ENCODE measurements at places on chromosomes 12 and 14.

GRCh38 chr12:131682510-131682895 is 28.4 kb upstream of the SFSWAP start:
- DNase-seq: no peak

DNA sequence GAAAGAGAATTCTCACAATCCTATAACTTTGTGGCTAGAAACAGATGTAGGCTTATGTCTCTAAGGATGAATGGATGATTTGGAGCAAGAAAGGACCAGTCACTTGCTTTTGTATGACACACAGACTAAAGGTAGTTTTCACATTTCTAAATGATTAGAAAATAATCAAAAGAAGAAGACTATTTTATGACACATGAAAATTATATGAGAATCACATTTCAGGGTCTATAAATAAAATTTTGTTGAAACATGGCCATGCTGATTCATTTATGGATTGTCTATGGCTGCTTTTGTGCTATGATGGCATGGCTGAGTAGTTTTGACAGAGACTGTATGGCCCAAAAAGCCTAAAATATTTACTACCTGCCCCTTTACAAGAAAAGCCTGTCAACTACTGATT is 49.4 kb upstream of the FRMD6 start:
- DNase-seq: no peak

DNA sequence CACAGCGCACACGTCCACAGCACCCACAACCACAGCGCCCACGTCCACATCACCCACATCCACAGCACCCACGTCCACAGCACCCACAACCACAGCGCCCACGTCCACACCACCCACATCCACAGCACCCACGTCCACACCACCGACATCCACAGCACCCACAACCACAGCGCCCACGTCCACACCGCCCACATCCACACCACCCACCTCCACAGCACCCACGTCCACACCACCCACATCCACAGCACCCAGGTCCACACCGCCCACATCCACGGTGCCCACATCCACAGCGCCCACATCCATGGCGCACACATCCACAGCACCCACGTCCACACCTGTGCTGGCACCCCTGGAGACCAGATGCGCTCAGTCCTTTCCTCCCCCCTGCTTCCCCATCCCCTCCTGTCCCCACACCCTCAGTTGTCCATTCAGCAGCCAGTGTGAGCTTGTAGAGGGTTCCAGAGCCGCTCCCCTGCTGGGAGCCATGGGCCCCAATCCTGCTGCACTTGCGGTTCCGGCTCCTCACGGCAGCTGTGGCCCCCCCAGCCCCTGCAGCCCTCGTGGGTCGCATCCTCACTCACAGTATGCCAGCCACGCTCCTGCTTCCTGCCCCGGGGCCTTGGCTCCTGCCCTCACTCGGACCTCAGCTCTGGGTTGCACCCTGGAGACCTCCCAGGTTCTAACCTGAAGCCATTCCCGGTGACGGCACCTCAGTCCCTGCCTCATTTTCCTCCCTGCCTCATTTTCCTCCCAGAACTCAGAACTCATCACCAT is 37.8 kb downstream of the GALNT9 start:
- no peak for DNase-seq

GRCh38 chr12:109347589-109347988 is at the start of gene MYO1H:
TSS of gene MYO1H (plus strand) at chr12:109347900. CDS start at chr12:109347961, 61 bp downstream.
- DNase-seq: no peak

GRCh38 chr12:48237162-48237561 is 34.1 kb upstream of the OR10AD1 start:
- no peak for DNase-seq

DNA sequence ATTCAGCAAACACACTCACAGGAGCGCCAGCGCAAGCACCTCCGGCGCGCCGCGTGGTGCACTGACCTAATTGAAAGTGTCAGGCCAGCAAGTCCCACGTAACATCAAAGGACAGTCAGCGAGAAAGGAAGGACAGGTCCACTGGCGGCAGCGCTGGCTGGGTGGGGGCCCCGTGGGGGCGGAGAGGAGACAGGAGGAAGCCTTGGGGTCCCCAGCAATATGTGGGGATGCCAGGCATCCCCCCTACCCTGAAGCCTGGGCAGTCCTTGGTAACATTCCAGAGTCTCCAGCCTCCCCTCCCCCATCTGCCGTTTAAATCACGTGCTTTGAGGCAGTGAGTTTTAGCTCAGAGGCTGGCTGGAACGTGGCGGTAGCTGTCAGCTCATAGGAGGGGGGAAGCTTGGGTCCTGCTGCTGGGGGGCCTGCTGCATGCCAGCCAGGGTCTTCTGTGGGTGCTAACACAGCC is 159.2 kb downstream of the CALM1 start:
- no peak for DNase-seq

Measured in activated B cell treated with CpG ODN at 0.5 μM for 24 hours (primary cell).